ENCODE measurements at places on chromosomes 11 and 22. TPM values are rescaled to one million over a fixed set of nuclear protein-coding genes. Genes with fewer than 3 reads are reported as not detected.

The RELT gene
- 10.7 TPM for total RNA-seq

The NAALAD2 gene
- not detected for total RNA-seq

The OR5M8 gene
- total RNA-seq: not detected

The SLC22A8 gene
- total RNA-seq: not detected

The TESMIN gene
- total RNA-seq: 23.9 TPM

The PGR gene
- total RNA-seq: not detected

The LRRC74B gene
- 0.25 TPM for total RNA-seq

The SPDYC gene
- total RNA-seq: not detected

The PGA5 gene
- not detected for total RNA-seq

The TNNT3 gene
- 0.60 TPM for total RNA-seq

GRCh38 chr22:29205594-29206371, at the start of gene EMID1:
Gene EMID1 (plus strand): TSS chr22:29205896. CDS start chr22:29206039, 143 bp downstream.
- H3K4me1 ChIP-seq: no peaks in the 10 kb centered on the region
- H3K27ac ChIP-seq: no peak within 1 kb of the TSS
- peak; percentile 28 for DNase-seq

- peaks cover 21% of the 10 kb centered on the region for H3K4me1 ChIP-seq
- H3K36me3 ChIP-seq: no peaks in the 10 kb centered on the region
- DNase-seq: no peak
- H3K27ac ChIP-seq: no peak overlapping the region
- H3K4me3 ChIP-seq: no peak overlapping the region
These were observed 10.9 kb downstream of the MS4A6A start for GRCh38 chr11:60172011-60172410.

- H3K4me3 ChIP-seq: no peak overlapping the region
- H3K27me3 ChIP-seq: no peaks in the 10 kb centered on the region
- H3K4me1 ChIP-seq: no peaks in the 10 kb centered on the region
- peaks cover 23% of the 10 kb centered on the region for H3K36me3 ChIP-seq
- DNase-seq: no peak
- H3K27ac ChIP-seq: no peak overlapping the region
These were observed 7.8 kb downstream of the PRR14L start for GRCh38 chr22:31742115-31742514.

- no peaks in the 10 kb centered on the region for H3K27me3 ChIP-seq
- H3K36me3 ChIP-seq: no peaks in the 10 kb centered on the region
- H3K4me3 ChIP-seq: no peak overlapping the region
- H3K4me1 ChIP-seq: no peaks in the 10 kb centered on the region
These were observed 10.0 kb downstream of the IL2RB start for GRCh38 chr22:37139762-37140161.

- H3K4me3 ChIP-seq: peak overlapping the region; percentile 43
- no peaks in the 10 kb centered on the region for H3K27me3 ChIP-seq
- peak overlapping the region; percentile 96 for H3K27ac ChIP-seq
- peak; percentile 99 for DNase-seq
- no peaks in the 10 kb centered on the region for H3K36me3 ChIP-seq
- H3K4me1 ChIP-seq: peaks cover 42% of the 10 kb centered on the region
These were observed 32.9 kb upstream of the SMIM38 start for GRCh38 chr11:69122630-69123431.

- H3K27me3 ChIP-seq: no peaks in the 10 kb centered on the region
- peaks cover 14% of the 10 kb centered on the region for H3K36me3 ChIP-seq
- no peak overlapping the region for H3K4me3 ChIP-seq
These were observed 3.9 kb downstream of the GALR3 start for GRCh38 chr22:37827056-37827455.

GRCh38 chr11:86211619-86212018, 32.9 kb upstream of the EED start:
- 0 out of 2 replicates have a peak, but pooled peaks cover 11% of the 10 kb centered on the region for H3K4me1 ChIP-seq
- DNase-seq: no peak
- H3K27ac ChIP-seq: no peak overlapping the region
- no peaks in the 10 kb centered on the region for H3K27me3 ChIP-seq

DNA sequence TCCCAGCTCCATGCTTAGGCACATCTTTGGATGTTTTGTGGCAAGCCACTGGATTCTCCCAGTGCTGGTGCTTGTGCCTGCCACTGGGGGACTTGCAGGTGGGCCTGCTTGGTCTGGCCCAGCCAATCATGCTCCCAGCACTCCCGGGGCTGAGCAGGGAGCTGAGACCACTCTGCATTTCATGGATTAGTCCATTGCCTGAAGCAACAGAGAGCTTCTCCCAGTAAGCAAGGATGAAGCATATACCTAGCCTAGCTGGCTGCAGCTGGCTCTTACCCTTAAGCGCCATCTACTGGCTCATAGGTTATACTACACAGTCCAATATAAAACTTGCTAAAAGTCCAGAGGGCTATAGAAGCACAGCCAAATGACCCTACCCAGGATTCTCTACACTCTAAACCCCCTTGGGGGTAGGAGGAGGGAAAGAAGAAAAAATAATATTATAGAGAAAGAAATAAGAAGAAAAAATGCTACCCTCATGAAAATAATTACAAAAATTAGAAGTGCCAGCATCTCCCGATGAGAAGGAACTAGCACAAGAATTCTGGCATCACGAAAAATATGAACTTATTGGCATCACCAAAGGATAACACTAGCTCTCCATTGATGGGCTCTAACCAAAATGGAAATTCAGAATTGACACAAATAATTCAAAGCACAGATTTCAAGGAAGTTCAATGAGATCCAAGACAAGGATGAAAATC, 275.3 kb downstream of the C11orf87 start:
- H3K27ac ChIP-seq: no peak overlapping the region
- no peaks in the 10 kb centered on the region for H3K4me1 ChIP-seq
- no peaks in the 10 kb centered on the region for H3K27me3 ChIP-seq

DNA sequence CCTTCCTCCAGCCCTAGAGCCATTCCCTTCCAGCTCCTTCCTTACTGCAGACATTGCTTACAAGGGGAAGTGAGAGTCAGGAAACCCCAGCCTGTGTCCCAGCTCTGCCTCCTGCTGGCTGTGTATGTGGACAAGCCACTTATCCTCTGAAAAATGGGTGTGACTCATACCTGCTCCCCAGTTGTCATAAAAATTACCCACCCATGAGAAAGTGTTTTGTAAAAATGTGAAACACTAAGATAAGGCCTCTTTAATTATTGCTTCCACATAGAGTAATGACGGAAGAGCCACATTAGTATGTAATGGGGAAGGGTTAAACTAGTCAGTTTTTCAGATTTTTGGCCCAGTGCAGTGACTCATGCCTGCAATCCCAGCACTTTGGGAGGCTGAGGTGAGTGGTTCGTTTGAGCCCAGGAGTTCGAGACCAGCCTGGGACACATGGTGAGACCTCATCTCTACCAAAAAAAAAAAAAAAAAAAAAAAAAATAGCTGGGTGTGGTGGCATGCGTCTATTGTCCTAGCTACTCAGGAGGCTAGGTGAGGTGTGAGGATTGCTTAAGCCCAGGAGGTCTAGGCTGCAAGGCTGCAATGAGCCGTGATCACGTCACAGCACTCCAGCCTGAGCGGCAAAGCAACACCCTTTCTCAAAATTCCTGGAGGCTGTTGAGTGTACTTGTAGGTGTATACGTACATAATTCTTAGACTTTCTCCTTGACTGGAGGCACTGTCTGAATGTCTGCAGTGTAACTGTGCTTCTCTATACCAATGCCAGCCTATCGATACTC, 84.9 kb downstream of the CTTN start:
- DNase-seq: peak; percentile 98
- H3K4me3 ChIP-seq: peak overlapping the region; percentile 40
- H3K4me1 ChIP-seq: peaks cover 49% of the 10 kb centered on the region
- H3K36me3 ChIP-seq: no peaks in the 10 kb centered on the region

GRCh38 chr22:47367107-47367690, 604.7 kb downstream of the TBC1D22A start:
- H3K4me3 ChIP-seq: no peak overlapping the region
- H3K27me3 ChIP-seq: peaks cover 87% of the 10 kb centered on the region
- no peaks in the 10 kb centered on the region for H3K4me1 ChIP-seq
- no peak overlapping the region for H3K27ac ChIP-seq
- H3K36me3 ChIP-seq: no peaks in the 10 kb centered on the region

DNA sequence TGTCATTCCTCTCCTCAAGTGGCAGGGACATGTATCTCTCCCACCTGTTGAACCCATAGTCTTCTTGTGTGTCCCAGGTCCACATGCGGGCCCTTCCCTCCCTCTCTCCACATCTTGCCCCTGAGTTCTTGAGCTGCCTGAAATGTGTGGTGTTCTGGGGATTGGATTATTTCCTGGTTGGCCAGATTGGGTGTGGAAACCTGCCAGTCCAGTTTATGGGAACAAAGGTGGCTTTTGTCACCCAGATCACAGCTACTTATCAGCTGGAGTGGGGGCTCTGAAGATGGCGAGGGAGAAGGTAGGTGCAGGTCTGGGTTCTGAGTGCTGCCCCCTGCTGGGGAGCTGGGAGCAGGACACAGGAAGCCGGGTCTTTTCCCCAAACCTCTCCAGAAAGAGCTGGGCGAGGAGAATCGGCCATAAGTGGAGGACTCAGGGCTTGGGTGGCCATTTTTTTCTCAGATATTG, 14.2 kb downstream of the DTX4 start:
- H3K4me1 ChIP-seq: peaks cover 84% of the 10 kb centered on the region
- peak overlapping the region; percentile 81 for H3K27ac ChIP-seq
- peaks cover 40% of the 10 kb centered on the region for H3K36me3 ChIP-seq
- peak; percentile 88 for DNase-seq
- H3K4me3 ChIP-seq: peak overlapping the region; percentile 52

GRCh38 chr22:47632701-47633100, 870.3 kb downstream of the TBC1D22A start:
- peaks cover 17% of the 10 kb centered on the region for H3K36me3 ChIP-seq
- peaks cover 17% of the 10 kb centered on the region for H3K4me1 ChIP-seq
- DNase-seq: no peak
- no peak overlapping the region for H3K27ac ChIP-seq

DNA sequence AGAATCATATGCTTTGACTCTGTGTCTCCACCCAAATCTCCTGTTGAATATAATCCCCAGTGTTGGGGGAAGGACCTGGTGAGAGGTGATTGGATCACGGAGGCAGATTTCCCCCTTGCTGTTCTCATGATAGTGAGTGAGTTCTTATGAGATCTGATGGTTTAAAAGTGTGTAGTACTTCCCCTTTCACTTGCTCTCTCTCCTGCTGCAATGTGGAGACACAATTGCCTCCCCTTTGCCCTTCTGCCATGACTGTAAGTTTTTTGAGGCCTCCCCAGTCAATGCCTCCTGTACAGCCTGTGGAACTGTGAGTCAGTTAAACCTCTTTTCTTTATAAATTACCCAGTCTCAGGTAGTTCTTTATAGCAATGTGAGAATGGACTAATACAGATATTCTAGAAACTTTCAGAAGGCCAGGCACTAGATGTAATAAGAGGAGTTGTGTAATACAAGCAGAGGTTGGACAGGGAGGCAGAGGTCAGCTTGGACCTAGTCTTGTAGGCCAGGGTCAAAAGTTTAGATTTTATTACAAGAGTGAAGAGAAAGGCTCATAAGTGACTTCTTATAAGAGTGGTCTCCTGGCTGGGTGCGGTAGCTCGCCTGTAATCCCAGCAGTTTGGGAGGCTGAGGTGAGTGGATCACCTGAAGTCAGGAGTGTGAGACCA, 9.3 kb upstream of the SERPING1 start:
- H3K4me1 ChIP-seq: no peaks in the 10 kb centered on the region
- 0 out of 2 replicates have a peak, but pooled peaks cover 5% of the 10 kb centered on the region for H3K27me3 ChIP-seq
- DNase-seq: no peak
- H3K4me3 ChIP-seq: no peak overlapping the region

DNA sequence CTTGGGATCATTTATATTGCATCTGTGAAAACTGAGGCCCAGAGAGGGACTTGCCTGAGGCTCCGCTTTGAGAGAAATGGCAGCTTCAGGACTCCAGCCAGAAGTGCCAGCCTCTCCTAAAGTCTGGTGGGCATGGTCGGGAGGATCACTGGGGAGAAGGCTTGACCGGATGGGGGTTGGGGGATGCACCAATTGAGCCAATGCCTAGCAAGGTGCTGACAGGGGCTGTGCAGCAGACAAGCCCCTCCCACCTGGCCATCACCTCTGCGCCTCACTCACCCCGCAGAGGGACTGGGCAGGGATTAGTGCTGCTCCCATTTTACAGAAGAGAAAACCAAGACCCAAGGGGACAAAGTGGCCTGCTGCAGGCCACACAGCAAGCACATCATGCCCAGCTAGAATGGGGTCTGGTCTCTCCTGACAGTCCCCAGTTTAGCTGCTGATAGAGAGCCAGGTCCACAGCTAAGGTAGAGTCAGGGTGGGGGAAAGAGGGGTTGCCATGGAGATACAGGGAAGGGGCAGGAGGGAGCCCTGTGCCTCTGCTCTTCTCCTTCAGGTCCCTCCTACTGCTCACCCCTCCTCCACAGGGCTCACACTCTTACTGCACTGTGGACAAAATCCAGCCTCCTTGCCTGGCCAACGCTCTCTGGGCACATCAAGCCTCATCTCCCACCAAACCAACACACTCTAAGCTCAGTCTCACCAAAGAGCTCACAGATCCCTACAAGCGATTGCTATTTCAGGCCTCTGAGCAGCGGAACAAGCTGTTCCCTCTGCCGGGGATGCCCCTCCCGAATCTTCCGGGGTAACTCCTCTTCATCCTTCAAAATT, 29.5 kb downstream of the TEF start:
- H3K36me3 ChIP-seq: no peaks in the 10 kb centered on the region
- no peak for DNase-seq
- peaks cover 22% of the 10 kb centered on the region for H3K4me1 ChIP-seq
- H3K27me3 ChIP-seq: no peaks in the 10 kb centered on the region
- H3K4me3 ChIP-seq: no peak overlapping the region

DNA sequence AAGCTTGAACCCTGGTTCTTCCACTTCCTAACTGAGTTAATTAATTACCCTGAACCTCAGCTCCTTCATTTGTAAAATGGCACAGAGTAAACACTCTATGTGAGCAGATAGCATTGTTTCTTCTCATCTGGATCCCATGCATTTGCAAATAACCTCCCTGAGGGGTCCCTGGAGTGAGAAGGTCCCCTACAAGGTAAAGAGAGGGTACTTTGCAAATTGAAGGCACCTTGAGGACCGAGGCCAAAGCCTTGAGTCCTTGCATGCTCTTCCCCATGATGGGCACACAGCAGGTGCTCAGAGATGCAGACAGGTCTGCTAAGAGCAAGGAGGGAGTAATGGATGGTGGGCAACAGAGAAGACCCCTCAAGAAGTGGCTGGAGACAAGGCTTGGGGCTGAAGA, 33.2 kb downstream of the OTOG start:
- DNase-seq: no peak
- H3K36me3 ChIP-seq: no peaks in the 10 kb centered on the region
- no peak overlapping the region for H3K27ac ChIP-seq
- H3K4me1 ChIP-seq: no peaks in the 10 kb centered on the region
- H3K4me3 ChIP-seq: no peak overlapping the region

- no peaks in the 10 kb centered on the region for H3K36me3 ChIP-seq
- no peak overlapping the region for H3K4me3 ChIP-seq
- H3K4me1 ChIP-seq: peaks cover 12% of the 10 kb centered on the region
- no peak for DNase-seq
These were observed 74.5 kb upstream of the PICALM start for GRCh38 chr11:86143087-86144030.

GRCh38 chr11:1953489-1954266, 6.5 kb downstream of the MRPL23 start:
- no peak overlapping the region for H3K4me3 ChIP-seq
- no peak overlapping the region for H3K27ac ChIP-seq
- H3K27me3 ChIP-seq: no peaks in the 10 kb centered on the region
- peak; percentile 21 for DNase-seq
- no peaks in the 10 kb centered on the region for H3K4me1 ChIP-seq
